Naive thymus-derived CD4-positive, alpha-beta T cell (primary cell): ENCODE measurements at places on chromosomes 13 and 19. TPM values are rescaled to one million over a fixed set of nuclear protein-coding genes. Genes with fewer than 3 reads are reported as not detected.

Gene ZNF729
- not detected for total RNA-seq

Gene ZNF418
- total RNA-seq = 6.0 TPM

Gene ICAM3
- total RNA-seq = 165 TPM

Gene LGALS14
- not detected for total RNA-seq

Gene IGFL1
- total RNA-seq = not detected

Gene IZUMO2
- total RNA-seq = not detected in 2 replicates

Gene ZNF175
- total RNA-seq = 7.1 TPM
